ENCODE measurements at places on chromosomes 12 and 14.

DNA sequence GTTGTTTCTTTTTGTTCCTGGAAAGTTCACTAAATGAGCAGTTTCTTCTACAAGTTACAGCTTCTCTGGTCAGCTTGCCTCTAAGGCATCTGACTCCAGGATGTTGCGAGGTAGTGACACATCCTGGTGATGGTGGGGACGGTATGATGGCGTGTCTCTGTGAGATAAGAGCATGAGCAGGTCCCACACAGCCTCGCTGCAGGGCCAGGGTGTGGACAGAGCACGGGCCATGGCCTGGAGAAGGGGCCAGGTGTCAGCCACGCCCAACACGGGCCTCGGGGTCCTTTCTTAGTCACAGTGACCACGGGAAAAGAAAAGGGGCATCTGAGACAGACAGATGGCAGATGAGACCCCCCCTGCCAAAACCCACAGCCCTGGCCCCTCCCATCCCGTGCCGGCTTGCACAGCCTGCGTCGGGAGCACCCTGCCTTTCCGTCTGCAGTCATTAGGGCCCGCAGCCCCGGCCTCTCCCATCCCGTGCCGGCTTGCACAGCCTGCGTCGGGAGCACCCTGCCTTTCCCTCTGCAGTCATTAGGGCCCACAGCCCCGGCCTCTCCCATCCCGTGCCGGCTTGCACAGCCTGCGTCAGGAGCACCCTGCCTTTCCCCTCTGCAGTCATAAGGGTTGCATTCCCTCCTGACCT lies 79.3 kb upstream of the DYNC1H1 start:
- no peak for DNase-seq

DNA sequence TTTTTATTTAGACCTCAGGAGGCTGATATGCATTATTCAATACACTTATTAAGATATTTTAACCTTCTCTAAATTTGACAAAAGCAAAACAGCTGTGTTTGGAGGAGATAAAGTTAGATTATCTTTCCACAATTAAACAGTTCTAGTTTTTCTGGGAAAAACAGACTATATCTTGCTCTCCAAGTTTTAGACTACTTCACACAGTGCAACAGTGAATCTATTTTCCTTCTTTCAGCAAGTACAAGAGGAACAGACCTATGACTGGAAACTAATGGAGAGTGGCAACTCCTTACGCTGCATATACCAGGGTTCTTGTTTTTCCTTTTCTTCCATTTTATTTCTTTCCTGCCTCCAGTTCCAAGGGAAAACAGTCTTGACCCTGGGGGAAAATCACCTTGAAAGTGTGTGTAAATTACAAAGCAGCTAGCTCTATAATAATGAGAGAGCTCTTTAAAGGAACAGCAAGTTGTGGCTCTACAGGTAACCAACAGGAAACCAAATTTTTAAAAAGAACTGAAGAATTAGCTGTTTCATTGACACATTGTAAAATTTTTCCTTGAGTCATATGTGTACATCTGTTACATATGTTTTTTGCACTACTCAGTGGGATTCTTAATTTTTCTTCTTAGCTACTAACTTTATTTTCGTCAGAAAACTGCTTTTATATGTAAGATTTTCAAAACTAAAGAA lies 27.4 kb downstream of the DNM1L start:
- no peak for DNase-seq

- no peak for DNase-seq
Measured at GRCh38 chr12:54584128-54584527, 4.3 kb downstream of the PPP1R1A start.

GRCh38 chr14:50756300-50756699 lies 74.7 kb downstream of the NIN start:
- no peak for DNase-seq

- DNase-seq = no peak
Measured at GRCh38 chr14:81062380-81062779, 107.0 kb downstream of the TSHR start.

- no peak for DNase-seq
Measured at GRCh38 chr14:99809859-99810558, 16.8 kb downstream of the EML1 start.

All from NCI-H446 (cell line).